ENCODE measurements at places on chromosomes 4 and X. TPM values are rescaled to one million over a fixed set of nuclear protein-coding genes. Genes with fewer than 3 reads are reported as not detected.

GRCh38 chrX:131818297-131818936 is 204.7 kb upstream of the STK26 start:
- no peak for DNase-seq

Gene FAT4
- 69.6 TPM for total RNA-seq

DNA sequence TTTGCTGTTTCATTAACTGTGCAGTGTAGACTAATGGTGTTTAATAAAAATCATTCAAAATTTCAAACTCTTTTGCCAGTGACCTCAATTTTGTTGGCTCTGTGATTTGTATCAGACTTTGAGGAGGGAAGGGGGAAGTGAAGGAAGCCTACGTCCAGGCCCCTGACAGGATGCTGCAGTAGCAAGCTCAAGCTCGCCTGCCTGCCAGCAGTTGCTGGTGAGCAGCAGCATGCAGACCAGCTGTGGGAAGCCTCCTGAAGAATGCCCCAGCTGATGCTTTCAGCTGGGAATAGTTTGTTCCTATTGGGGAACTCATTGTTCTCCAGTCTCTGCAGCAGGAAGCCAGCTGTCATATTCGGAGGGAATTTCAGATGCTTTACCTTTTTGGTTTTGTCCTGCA is 495.2 kb downstream of the AFF2 start:
- no peak for DNase-seq

DNA sequence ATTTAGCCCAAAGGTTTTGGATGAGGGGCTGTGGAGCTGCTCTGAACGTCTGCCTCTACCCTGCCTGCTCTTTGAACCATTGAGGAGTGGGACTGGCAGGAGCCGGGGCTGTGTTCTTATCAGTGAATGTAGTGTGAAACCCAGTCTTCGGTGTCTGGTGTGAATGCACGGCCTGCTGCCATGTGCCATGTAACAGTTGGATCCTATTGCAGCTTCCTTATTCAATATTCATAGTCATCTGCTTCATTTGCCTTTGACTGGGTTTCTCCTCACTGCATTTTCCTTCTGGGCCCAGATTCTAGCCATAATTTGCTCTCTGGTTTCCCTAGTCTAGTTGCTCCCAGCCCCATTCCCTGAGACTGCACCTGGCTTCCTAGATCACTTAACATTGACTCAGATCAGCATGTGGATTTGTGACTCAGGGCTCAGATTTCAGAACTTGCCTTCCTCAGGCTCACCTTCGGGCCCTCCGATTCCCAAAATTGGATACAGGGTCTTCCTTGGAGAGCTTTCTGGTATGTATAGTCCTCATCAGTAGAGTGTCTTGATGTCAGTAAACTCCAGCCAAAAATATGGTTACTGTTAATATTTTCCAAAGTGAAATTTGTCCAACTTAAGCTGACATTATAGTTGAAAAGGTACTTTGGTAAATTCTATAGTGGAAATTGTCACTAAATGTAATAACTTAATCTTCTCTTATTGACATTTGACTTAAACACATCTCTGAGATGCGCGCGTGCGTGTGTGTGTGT is 94.0 kb upstream of the DDIT4L start:
- DNase-seq: no peak

DNA sequence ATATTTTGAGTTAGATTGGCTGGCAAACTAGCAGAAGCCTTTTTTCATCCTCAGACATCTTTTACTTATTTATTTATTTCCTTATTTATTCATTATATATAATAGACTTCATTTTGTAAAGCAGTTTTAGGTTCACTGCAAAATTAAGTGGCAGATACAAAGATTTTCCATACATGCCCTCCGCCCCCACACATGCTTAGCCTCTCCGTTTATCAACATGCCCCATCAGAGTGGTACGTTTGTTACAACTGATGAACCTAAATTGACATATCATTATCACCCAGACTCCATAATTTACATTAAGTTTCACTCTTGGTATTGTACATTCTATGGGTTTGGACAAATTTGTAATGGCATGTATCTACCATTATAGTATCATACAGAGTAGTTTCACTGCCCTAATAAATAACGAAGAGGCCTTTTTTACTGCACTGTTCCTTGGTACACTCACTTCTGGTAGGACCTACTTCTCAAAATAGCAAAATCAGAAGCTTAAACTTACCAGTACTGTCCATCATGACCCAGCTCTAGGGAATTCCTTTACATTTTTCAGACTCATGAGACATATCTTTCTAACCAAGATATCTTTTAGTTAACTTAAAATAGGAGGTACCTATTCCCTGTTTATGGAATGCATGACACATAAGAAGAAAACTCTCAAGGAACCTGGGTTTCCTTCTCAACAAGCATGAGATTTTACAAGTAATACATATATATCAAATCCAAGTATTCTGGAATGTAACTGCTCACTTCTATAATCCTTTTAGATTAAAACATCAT is 4.8 kb upstream of the TMPRSS11B start:
- DNase-seq: no peak

- DNase-seq: no peak
Observed at GRCh38 chr4:165667969-165668368, 205.1 kb upstream of the TLL1 start.

DNA sequence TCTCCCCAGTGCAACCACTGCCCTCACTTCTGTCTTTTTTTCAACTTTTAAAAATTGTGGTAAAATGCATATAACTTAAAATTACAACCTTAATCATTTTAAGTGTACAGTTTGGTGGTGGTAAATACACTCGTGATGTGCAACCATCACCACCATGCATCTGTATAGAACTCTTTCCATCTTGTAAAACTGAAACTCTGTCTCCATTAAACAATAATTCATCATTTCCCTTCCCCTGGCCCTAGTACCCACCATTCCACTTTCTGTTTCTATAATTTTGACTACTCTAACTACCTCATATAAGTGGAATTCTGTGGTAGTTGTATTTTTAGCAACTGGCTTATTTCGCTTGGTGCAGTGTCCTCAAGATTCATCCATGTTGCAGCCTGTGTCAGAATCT is 6.8 kb upstream of the CTBP1 start:
- DNase-seq: no peak

DNA sequence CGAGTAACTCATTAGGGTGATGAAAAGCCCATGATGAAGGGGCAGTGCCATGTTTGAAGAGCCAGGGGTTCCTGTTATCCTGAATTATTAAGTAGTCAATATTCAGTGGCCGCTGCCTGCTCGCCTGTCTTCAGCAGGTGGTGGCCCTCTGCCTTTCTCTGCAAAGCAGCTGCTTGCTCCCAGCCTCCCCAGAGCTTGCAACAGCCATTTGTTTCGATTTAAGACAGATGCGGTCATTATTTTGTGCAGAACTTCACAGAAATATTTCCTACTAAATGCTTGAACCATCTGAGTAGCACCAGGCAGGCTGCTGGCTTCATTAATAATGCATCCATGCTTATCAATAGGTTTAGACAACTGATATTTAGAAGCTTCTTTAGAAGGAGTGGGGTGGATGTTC is 104.3 kb upstream of the TTC29 start:
- DNase-seq: no peak

GRCh38 chrX:42442745-42443144 is 335.2 kb downstream of the PPP1R2C start:
- no peak for DNase-seq

Gene ARHGAP36
- not detected for total RNA-seq

GRCh38 chr4:64146030-64146429 is 263.2 kb downstream of the TECRL start:
- DNase-seq: no peak

DNA sequence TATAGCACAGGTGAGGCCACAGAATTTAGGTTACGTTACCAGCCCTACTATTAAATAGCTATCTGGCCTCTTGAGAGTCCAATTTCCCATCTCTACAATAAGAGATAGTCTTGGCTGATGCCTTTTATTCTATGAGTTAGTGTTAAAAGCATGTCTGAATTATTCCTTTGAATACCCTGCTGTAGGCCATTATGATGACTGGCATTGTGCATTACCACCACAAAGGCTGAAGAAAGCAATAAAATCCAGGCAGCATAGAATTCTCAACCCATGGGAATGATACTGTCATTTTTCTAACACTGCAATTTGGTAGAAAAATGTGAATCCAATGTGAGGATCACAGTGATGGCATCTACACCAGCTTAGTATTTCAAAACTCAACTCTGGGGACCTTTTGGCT is 51.4 kb downstream of the OTC start:
- no peak for DNase-seq

Gene C4orf17
- total RNA-seq: not detected

Gene EDA
- 3.1 TPM for total RNA-seq

DNA sequence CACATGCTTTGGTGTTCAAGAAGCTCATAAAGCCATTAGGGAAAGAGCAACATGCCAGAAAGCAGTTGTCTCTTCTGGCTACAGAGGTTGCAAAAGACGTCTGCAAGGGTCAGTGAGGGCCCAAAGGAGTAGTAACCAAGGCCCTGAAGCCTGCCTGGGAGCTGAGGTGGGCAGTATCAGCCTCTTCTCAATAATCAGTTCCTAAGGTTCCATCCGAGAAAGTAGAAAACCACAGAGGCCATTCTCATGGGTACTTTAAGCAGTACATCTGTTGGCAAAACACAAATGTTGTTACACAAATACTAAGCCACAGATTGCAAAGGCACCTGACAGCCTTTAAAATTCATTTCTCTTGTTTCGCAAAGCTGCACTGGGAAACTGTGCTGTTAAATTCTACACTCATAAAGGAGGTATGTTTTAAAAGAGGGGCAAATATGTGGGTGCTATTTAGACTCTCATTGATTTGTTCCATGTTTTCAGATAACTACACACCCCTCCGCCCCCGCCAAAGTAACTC is 37.7 kb downstream of the MECP2 start:
- no peak for DNase-seq

Gene MAOA
- total RNA-seq: 161 TPM

Gene LRCH2
- total RNA-seq: 12.6 TPM

Gene F8A2
- total RNA-seq: not detected

GRCh38 chrX:47877327-47877726 is 40.6 kb downstream of the ZNF81 start:
- DNase-seq: no peak

Gene VSIG4
- total RNA-seq: not detected

DNA sequence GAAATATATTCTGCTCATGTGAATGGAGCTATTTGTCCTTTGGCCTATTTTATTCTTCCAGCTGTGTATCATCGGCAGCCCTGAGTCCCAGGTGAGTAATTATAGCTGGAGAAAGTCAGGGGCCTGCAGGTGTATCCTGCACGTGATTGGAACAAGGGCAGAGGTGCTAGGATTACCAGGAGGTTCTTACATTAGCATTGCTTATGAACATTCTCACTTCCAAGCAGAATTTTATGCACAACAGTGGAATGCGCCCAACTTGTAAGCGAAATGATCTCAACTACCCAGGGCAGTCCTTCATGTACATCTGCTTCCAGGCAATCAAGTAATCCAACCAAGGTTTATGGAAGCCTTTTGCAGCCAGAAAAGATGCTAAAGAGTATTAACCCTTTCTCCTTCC is 68.9 kb upstream of the NRK start:
- DNase-seq: no peak

DNA sequence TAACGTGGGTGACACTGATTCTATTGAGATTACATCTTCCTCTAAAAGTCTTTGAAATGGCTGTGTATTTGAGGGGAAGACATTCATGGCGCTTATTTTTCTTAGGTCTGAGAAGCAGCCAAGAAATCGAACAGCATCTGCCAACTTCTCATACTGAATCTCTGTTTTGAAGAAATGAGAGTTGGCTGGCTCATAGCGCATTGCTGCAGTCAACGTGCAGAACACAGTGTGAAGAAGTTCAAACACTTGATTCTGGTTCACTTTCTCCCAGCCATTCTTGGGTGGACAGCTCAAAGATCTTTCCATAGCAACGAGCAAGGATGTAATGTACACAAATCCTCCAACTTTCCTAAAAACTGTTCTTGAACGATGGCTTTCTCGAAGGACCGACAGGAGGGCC is 156.5 kb downstream of the WDFY3 start:
- DNase-seq: no peak

Gene PPP1R3F
- 1.8 TPM for total RNA-seq

GRCh38 chr4:156515295-156515694 is 456.3 kb downstream of the PDGFC start:
- DNase-seq: no peak

Gene CSAG2
- total RNA-seq: not detected

DNA sequence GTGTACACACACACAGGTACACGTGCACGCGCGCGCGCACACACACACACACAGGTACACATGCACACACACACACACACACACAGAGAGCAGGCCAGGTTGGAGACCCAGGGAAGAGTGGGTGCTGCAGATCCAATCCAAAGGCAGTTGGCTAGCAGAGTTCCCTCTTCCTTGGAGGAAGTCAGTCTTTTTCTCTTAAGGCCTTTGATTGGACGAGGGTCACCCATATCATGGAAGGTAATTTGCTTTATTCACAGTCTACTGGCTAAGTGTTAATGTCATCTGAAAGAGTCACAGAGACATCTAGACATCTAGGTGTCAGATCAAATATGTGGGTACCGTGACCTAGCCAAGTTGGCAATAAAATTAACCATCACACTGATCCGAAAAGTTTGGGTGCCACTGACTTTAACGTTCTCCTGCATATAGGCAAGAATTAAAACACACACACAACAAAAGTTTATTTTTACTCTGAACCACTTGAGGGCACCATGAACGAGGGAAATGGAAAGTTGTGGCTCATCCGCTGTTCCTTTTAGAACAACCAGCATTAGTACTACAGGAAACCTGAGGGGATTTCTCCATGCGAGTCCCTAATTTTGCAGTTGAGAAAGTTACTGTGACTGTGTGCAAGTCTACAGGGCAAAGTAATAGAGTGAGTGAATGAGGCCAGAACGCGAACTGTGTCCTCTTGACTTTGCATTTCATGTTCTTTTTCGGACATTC is 66.0 kb upstream of the STOX2 start:
- peak; percentile 41 for DNase-seq

Gene EIF2S3
- total RNA-seq: 222 TPM

DNA sequence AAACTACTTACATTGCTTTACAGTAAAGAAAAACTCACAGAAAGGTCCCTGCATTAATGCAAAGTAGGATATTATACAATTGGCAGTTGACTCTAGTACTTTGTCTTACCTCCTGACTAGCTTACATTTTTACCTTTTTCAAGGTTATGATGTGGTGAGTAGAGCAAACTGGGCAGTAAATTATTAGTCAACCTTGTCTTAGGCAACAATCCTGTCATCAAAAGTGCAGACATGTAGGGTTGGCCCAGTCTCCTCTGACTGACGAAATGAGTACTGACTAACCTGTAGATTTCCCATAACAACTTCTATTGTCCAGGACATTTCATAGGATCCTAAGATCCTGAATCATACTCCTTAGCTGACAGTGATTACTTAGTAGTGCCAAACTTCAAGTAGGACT is 142.0 kb upstream of the NUDT6 start:
- no peak for DNase-seq

Gene TNMD
- not detected for total RNA-seq

Gene DSPP
- total RNA-seq: not detected

GRCh38 chrX:50680990-50681389 is 133.0 kb downstream of the SHROOM4 start:
- peak; percentile 63 for DNase-seq

Gene CCDC160
- total RNA-seq: not detected

DNA sequence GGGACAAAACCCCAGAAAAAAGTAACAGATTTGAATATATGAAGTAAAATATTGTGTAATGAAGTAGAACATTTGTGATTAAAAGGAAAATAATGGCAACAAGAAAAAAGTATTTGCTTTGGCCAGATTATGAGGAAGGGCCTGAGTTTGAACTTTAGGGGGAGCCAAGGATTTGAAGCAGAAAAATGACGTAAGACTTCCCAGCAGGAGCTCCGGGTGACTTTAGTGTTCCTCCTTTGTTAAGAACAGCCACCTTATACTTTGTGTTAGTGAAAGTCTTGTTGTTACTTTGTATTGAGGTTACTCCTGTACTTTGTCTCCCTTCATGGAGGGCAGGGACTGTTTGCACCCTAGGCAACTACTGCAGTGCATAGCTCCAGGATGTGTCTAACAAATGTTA is 41.1 kb downstream of the DCUN1D4 start:
- no peak for DNase-seq
